ENCODE measurements at places on chromosomes 16 and 17.

GRCh38 chr17:79798299-79799173 is 1.7 kb upstream of the CBX8 start:
- peak; percentile 49 for DNase-seq

DNA sequence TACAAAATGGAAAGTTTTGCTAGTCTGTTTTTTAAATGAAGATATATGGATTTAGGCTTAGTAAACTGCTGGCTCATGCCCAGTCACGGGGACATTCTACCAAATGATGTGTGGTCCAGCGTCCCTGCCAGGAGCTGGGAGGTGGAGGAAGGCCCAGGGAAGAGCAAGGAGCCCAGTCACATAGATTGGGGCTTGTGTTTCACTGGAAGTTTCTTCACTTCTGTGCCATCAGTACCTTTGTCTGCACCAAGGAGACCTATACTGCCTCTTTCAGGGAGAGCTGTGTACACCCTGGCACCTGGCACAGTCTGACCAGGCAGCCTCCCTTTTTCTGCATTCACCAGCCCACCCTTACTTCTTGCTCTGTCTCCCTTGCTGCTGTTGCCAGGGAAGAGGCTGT is 32.6 kb upstream of the ERN1 start:
- no peak for DNase-seq

DNA sequence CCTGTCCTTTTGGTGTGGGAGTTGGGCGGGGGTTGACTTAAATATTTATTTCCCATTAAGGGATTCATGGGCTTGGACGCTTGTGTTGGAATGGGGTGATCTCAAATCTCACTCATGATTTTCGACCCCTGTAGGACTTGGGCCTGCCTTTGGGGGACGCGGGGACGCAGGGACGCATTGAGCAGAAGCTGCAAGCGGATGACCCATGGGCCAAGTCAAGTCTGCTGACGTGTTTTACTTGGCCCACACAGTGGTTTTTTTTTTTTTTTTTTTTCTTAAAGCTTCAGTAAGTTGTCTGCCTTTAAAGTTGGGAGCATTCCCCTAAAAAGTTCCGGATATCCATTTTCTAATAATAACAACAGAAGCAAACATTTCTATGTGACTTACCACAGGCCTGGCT is 28.9 kb downstream of the CMIP start:
- no peak for DNase-seq

- DNase-seq = no peak
Measured at GRCh38 chr17:78517421-78517820, 59.8 kb downstream of the DNAH17 start.

DNA sequence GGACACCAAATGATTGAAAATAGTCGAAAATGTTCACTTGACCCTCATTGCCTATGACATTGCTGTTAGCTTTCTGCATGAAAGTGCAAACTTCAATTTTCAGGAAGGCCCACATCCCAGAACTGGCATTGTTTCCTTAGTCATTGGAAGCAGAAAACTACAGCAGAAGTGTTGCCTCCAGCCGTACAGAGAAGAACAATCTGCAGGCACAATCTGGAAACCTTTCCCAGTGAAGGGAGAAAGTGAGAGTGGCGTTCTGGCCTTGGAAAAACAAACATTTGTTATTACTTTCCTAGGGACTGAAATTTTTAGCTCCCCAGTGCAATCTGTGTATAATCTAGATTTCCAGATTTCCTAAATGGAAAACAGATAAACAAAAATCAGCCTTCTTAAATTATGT is 529.5 kb upstream of the RBFOX1 start:
- no peak for DNase-seq

DNA sequence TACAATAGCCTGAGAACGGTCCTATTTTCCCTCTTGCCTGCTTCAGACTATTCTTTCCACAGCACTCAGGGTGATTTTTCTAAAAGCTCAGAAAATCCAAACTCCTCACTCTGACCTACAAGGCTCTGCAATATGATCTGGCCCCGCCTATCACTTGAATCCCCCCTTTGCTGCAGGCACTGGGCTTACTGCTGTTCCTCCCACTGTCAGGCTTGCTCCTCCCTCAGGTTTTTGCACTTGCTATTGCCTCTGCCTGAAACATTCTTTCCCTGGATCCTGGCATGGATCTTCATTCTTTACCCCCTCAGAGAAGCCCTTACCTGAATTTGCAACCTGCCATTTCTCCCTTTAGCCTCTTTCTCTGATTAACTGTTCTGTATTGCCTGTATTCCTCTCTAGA is 52.3 kb downstream of the RPGRIP1L start:
- no peak for DNase-seq

DNA sequence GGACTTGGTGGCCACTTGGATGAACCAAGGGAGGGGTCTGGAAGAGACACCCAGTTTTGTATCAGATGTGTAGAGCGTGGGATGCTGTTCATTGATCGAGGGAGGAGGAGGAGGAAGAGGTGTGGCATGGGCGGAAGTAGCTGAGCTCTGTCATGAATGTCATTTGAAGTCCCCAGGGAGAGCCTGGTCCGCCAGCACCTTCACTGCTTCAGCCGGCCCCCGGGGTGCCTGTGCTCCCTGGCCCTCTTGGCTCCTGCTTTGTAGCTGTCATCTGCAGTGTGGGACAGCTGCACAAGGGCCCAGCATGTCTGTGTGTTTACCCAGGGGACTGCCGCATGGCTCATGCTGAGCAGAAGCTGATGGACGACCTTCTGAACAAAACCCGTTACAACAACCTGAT is 75.4 kb upstream of the RBL2 start:
- DNase-seq = no peak

DNA sequence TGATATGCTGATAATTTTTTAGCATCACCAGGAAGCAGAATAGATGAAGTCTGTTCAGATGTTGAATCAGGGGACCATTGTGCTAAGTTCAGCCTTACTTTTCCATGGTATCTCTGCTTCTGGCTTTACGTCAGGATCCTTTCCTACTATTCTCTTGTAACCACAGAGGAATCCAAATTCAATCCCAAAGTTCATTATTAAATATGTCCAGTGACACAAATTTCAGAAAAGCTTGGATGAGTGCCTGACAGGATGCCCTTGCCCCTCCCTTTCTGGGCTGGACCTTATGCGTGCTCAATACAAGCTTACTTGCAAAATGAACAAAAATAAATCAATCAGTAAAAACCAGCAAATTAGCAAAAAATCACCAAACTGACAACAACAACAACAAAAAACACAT is 37.6 kb upstream of the ADORA2B start:
- DNase-seq = no peak

GRCh38 chr17:17051380-17051779 is 9.1 kb downstream of the MPRIP start:
- no peak for DNase-seq

GRCh38 chr17:7611635-7612293 is 2.9 kb downstream of the FXR2 start:
- DNase-seq = peak; percentile 23

DNA sequence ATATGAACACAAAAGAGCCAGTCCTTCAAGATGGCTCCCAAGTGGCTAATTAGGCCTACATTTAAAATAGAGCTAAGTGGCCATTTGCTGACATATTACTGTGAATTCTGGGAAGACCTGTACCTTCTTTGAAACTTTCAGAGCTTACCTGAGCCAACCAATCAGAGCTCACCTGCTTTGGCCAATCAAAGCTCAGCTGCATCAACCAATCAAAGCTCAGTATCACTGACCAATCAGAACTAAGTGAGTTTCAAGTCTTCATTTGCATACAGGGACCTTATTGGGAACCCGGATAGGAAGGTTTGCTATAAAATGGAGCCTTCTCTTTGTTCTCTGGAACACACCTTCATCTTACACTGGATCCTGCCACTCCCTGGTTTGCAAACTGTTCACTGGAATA is 63.7 kb downstream of the FOXL1 start:
- peak; percentile 15 for DNase-seq

DNA sequence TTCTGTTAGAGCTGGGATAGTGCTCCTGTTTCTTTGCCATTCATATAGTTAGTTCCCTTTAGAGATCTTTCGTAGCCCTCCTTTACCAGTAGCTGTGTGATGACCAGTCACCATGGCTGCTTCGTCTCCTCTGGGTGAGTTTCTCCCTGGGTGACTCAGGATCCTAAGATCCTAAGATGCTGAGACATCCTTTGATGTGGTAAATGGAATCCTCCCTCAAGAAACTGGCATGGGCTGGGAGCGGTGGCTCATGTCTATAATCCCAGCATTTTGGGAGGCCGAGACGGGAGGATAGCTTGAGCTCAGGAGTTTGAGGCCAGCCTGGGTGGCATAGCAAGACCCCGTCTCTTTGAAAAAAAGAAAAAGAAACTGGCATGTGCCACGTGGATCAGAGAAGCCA is 5.9 kb downstream of the PHAF1 start:
- no peak for DNase-seq

DNA sequence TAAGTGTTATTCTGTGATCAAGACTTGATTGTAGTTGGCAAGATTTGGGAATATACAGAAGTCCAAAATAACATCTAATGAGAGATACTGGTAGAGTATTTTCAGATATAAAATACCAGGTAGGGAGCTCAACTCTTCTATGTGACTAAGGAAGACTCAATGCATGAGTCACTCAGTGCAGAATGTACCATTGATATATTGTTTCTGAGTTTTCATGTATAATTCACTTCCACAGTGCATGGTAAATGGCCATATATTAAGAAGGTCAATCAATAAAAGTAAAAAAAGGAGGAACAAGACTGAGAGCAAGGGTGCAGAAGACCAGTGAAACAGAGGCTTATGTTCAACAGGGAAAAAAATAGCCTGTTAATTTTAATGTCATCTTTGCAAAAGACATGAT is 1387.9 kb downstream of the CDH8 start:
- DNase-seq = no peak

DNA sequence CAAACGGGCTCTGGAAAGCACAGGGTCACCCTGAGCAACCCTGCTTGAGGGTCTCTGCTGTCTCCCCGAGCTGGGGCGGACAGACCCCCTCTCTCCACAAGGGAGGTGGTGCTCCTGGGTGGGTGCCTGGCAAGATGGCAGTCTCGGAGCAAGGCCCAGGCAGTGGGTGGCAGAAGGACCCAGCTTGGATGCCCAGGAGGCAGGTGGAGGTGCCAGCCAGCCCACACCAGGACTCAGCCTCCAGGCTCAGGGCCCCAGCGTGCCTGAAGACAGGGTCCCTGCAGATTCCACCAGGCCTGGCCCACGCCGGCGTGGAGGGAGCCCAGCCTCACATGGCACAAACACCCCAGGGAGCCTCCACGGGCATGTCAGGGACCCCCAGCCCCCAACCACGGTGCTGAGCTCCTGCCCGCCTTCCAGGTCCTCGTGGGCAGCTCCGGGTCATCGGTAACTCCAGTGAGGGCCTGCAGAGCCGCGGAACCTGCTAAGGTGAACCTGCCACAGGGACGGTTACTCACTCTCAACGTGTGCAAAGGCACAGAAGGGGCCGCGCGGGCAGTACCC is 20.8 kb downstream of the UNKL start:
- no peak for DNase-seq

- no peak for DNase-seq
Measured at GRCh38 chr17:53896047-53896446, 73.3 kb downstream of the KIF2B start.

- DNase-seq = peak; percentile 15
Measured at GRCh38 chr16:50441486-50442157, 72.8 kb upstream of the BRD7 start.

DNA sequence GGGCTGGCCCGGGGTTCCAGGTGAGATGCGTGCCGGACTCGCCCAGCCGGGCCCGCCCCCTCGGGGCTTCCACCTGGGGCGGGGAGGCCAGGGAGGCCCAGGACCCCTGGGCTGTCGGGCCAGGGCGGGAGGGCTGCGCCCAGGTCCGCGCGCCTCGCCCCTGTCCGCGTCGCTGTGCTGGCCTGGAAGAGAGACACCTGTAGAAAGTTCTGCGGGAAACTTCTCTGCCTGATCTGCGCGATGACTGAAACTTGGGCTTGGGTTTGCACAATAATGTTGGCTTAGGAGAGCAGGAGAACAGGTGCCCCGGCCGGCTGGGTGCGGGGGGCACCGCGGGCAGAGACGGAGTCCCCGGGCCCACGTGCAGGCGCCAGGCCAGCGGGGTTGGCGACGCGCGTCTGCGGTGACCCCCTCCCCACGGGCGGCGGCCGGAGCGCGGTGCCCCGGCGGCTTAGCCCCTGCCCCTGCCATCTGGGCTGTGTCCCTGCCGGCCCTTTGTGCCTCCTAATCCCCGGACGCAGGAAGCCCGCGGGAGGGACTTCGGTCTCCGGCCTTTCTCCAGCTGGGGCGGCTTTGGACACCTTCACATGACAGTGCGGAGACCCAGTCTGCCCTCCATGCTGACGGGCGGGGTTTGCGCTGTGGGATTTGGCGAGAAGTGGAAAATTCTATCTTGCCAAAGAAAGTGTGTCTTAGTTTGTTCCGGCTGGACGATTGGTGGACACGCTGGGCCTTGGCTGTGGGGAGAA is 483 bp downstream of the LLGL2 start:
- DNase-seq = no peak

DNA sequence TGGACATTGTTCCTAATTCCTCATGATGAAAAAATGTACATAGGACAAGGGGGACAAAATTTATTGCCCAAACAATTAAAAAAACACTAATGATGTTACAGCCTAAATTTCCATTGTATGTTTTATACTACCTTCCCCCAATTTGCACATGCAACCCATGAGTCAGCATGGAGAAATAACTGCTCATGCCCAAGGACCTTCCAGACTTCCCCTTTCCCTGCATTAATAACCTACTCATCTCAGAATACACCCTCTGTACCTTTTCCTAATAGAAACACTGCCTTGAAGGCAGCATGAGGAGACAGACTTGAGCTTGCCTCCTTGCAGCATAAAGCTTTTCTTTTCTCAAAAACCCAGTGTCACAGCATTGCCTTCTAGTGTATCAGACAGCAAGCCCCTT is 2402.8 kb downstream of the TP53TG3F start:
- no peak for DNase-seq

DNA sequence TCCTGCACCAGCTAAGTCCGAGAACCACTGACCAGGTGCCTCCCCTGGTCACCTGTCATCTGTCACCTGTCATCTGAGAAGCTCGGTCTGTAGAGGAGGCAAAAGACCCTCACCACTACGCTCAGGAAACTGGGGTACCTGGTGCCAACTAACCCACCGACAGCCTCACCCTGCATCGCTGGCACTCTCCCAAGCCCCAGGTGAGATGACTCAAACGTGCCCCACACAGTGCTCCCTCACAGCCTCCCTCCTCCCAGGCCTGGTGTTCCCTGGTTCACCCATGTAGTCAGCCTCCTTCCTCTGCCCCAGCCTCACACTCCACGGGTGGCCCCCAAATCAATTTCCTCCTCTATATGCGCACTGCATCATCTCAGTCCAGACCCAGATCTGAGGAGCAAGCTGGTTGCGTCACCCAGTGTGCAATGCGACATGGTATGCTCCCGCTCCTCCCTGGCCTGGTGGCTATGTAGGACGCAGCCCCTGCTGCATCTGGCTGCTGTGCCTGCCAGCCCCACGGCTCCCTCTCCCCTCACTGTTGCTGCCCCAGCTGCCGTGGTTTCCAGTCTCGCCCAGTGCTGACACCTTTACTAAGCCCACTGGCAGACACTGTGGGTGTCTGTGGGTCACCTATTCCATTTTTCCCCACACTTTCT is 68.3 kb downstream of the GTF3C1 start:
- no peak for DNase-seq

GRCh38 chr17:57537524-57538410 is 207.3 kb downstream of the CCDC182 start:
- DNase-seq = no peak

GRCh38 chr17:19714542-19715411 is 1.6 kb downstream of the SLC47A2 start:
- no peak for DNase-seq

GRCh38 chr17:74790161-74791058 is 14.3 kb upstream of the NAT9 start:
- DNase-seq = no peak
